ENCODE measurements at places on chromosomes 4 and X.

GRCh38 chrX:47623540-47624027 is 3.9 kb upstream of the SYN1 start:
- peak overlapping the region; percentile 61 for H3K27ac ChIP-seq
- H3K27me3 ChIP-seq: no peaks in the 10 kb centered on the region
- peak overlapping the region; percentile 44 for H3K4me3 ChIP-seq
- H3K4me1 ChIP-seq: peaks cover 13% of the 10 kb centered on the region
- DNase-seq: peak; percentile 64

DNA sequence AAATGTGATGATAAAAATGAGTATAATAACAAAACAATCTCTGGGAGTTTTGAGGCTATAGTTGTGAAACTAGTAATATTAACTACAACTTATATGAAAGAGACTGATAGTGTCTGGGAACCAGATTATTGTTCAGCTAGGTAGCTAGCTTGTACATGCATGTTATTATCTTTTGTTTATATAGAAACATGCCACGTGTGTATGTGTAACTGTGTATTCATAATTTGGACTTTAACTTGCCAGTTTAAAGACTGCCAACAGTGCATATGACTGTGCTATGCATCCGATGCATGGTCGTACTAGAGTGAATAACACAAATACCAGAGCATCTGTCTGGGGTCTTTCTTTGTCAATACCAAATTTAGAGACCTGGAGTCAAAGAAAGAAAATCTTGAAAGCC is 92.2 kb downstream of the ADGRL3 start:
- no peak overlapping the region for H3K4me3 ChIP-seq
- H3K27me3 ChIP-seq: no peaks in the 10 kb centered on the region
- no peak overlapping the region for H3K27ac ChIP-seq

DNA sequence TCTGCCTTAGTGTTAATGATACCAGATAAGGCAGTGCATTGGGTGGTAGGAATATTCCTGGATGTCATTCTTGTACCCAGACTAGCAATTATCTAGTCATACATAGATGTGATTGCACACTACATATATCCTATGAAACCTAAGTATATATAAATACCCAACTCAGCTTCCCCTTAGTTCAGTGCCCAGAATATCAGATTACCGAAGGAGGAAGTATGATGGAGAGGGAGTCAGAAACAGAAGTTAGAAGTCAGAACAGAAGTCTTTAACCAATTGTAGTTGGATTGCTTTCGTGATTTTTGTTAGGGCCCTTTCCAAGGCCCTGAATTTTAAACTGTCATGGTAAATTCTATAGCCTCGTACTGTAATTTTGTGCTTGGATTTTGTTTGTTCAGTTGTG is 42.9 kb downstream of the MOB1B start:
- no peaks in the 10 kb centered on the region for H3K27me3 ChIP-seq
- H3K27ac ChIP-seq: no peak overlapping the region
- no peak overlapping the region for H3K4me3 ChIP-seq
- no peak for DNase-seq

- no peak within 1 kb of the TSS for H3K27ac ChIP-seq
- H3K4me1 ChIP-seq: no peaks in the 10 kb centered on the region
- H3K36me3 ChIP-seq: no peaks in the 10 kb centered on the region
- H3K27me3 ChIP-seq: no peaks in the 10 kb centered on the region
- DNase-seq: no peak
These were observed at the start of gene MAGEA11 for GRCh38 chrX:149711545-149712236. Gene MAGEA11, plus strand, starts transcription at chrX:149712060. Its CDS starts 1,100 bp downstream, at chrX:149713160.

DNA sequence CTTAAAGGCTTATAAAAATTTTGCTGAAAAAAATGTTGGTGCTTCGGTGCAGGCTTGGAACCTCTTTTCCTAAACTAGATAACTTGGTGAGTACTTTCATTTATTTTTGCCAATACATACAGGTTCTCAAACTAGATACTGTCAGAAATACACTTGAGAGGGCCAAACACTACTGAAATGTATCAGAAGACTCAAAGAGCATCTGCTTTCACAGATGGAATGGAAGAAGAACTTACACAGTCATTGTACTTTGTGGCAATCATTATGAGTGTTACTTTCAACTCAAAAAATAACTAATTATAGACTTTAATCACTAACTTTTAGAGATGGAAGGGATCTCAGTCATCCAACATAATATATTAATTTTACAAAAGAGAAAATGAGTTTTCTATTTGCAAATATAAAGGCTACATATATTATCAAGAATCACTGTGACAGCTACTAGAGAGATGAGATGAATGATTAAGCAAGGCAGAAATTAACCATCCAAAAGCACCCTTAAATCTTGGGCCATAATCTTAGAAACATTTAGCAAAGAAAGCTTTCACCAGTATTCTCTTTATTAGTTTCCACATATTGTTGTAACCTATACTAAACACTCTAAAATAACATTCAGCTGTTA is 1.0 kb downstream of the ENAM start:
- no peak overlapping the region for H3K4me3 ChIP-seq
- H3K27me3 ChIP-seq: no peaks in the 10 kb centered on the region
- H3K36me3 ChIP-seq: no peaks in the 10 kb centered on the region
- H3K4me1 ChIP-seq: no peaks in the 10 kb centered on the region

DNA sequence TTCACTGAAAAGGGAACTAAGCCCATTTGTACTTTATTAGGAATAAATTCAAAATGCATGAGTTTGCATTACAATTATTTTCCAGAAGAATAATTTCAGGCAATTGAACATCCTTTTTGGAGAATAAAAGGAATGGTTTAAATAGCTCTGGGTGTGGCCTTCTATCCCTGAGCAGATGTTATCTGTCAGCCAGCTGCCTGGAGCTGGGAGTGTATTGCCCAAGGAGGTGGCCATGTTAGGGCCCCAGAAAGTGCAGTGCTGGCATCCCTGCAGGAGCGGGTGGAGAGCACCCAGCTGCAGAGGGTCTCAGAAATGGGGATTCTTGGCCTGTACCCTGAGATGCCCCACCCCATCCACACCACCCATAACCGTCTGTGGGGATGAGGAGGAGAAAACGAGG is 21.6 kb upstream of the VEGFD start:
- H3K4me3 ChIP-seq: no peak overlapping the region
- no peak for DNase-seq
- no peaks in the 10 kb centered on the region for H3K36me3 ChIP-seq
- H3K4me1 ChIP-seq: no peaks in the 10 kb centered on the region
- no peak overlapping the region for H3K27ac ChIP-seq

DNA sequence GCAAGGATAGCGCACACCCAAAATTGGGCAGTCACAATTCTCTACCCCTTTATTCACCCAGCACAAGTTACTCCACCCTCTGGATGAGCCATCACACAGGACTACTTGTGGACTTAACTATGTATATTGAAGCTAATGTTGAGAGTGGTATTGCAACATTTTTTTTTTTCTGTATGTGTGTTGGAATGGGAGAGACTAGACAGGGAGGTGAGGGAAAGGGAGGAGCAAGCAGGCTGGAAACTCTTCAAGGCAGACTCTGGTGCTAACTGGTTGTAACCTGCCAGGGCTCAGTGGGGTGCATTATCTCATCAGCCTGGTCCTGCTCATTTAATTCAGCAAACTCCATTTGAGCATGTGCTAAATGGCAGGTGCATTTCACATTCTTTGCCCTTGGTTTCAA is 18.4 kb upstream of the CWH43 start:
- H3K36me3 ChIP-seq: no peaks in the 10 kb centered on the region
- H3K27me3 ChIP-seq: no peaks in the 10 kb centered on the region
- H3K4me1 ChIP-seq: no peaks in the 10 kb centered on the region
- H3K4me3 ChIP-seq: no peak overlapping the region
- DNase-seq: peak; percentile 6
- no peak overlapping the region for H3K27ac ChIP-seq

- no peaks in the 10 kb centered on the region for H3K27me3 ChIP-seq
- H3K36me3 ChIP-seq: no peaks in the 10 kb centered on the region
- no peak overlapping the region for H3K4me3 ChIP-seq
- no peaks in the 10 kb centered on the region for H3K4me1 ChIP-seq
- H3K27ac ChIP-seq: no peak overlapping the region
These were observed 6.4 kb upstream of the SMIM9 start for GRCh38 chrX:154840856-154841255.

DNA sequence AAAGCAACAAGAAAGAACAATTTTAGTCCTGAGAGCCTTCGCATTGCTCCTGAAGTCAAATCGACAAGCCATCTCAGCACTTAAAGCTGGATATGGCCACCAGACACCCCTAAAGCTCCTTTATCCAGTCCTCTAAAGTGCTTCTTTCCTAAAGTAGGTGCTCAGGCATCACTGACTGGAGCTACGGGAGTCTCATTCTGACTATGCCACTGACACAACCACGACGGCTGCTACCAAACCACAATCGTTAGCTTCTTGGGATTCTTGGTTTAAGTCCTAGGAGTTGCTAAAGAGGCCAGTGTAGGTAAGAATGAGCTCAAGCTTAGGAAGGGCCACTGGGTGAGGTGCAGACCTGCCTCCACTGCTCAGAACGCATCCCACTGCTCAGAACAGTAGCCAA is 1.0 kb downstream of the SLC10A6 start:
- no peaks in the 10 kb centered on the region for H3K27me3 ChIP-seq
- no peak overlapping the region for H3K4me3 ChIP-seq
- no peak overlapping the region for H3K27ac ChIP-seq
- DNase-seq: no peak

DNA sequence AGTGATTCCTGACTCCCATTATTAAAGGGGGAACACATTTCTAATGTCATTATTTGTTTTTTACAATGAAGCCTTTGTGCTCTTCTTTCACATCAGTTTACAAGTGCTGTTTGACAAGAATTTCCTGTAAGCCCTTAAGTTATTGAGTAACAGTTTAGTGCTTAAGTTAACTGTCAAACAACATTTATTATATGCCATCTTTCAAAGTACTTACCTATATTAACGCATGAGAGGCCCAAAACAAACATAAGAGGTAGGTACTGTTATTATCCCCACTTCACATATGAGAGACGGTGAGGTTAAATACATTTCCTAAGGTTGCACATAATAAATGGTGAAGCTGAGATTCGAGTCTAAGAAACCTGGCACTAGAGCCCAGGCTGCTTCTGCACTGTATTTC is 56.0 kb upstream of the MAGED1 start:
- no peak overlapping the region for H3K4me3 ChIP-seq
- H3K27me3 ChIP-seq: no peaks in the 10 kb centered on the region
- no peak overlapping the region for H3K27ac ChIP-seq
- H3K36me3 ChIP-seq: no peaks in the 10 kb centered on the region
- no peak for DNase-seq

DNA sequence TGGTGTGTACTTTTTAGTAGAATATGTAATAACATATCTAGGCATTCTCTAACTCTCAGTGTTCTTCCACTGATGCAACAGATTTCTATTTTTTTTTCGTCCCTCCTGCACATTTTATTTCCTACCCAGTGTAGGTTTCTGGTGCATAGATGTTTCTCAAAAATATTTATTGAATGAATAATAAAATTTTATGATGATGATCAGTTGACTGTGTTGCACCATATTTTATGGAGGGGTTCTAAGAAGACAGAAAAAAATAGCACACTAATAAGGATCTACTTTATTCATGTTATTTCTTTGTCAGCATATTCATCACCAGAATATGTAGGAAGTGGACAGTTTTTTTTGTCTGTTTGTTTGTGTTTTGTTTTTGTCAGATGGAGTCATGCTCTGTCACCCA is 2529.3 kb downstream of the ARAP2 start:
- no peaks in the 10 kb centered on the region for H3K27me3 ChIP-seq
- H3K4me1 ChIP-seq: no peaks in the 10 kb centered on the region
- H3K4me3 ChIP-seq: no peak overlapping the region
- no peaks in the 10 kb centered on the region for H3K36me3 ChIP-seq
- DNase-seq: no peak

GRCh38 chr4:166274136-166274761 is 401.2 kb downstream of the TLL1 start:
- no peak overlapping the region for H3K4me3 ChIP-seq
- no peak for DNase-seq
- no peaks in the 10 kb centered on the region for H3K27me3 ChIP-seq
- no peak overlapping the region for H3K27ac ChIP-seq
- H3K4me1 ChIP-seq: no peaks in the 10 kb centered on the region

DNA sequence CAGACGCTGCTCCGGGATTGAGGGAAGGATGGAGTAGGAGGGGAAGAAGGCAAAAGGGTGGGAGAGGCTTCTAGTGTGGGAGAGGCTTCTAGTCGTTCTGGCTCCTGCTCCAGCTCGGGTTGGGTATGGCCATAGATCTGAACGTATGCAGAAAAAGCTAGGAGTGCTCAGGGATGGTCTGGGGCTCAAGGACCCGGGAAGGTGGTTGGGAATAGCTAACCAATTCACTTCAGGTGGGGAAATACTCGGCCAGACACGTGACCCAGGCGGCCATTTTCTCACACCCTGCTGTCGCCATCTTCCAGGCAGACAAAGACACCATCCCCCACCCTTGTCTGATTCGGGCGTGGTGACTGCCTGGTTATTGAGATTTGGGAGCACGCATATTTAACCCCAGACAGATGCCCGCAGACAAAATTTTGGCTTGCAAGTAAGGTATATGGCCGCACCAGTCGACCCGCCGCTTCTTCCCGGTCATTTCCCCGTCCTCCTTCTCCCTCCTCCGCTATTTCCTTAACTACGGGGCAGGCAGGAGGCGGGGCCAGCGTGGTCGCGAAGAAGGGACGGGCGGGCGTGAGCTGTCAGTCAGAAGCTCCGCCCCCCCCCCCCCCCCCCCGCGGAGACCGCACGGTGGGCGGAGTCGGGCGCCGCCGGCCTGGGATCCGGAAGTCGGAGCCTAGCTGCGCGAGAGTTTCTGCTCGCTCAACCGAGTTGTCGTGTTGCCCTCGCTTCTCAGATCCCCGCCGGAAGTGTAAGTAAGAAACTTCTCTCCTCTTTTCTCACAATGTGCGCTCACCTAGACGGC is at the start of gene GNL3L:
Gene GNL3L, plus strand, starts transcription at position 668 of the 805 bp plus-strand sequence. CDS start 2,348 bp downstream, outside the sequence.
- H3K27me3 ChIP-seq: no peaks in the 10 kb centered on the region
- H3K4me1 ChIP-seq: no peaks in the 10 kb centered on the region
- no peaks in the 10 kb centered on the region for H3K36me3 ChIP-seq
- H3K27ac ChIP-seq: peak within 1 kb of the TSS; percentile 86
- H3K4me3 ChIP-seq: peak within 1 kb of the TSS; percentile 67

- H3K27me3 ChIP-seq: no peaks in the 10 kb centered on the region
- no peak for DNase-seq
- no peak overlapping the region for H3K4me3 ChIP-seq
- peak overlapping the region; percentile 83 for H3K27ac ChIP-seq
These were observed 93.3 kb downstream of the ANXA3 start for GRCh38 chr4:78644744-78645330.

DNA sequence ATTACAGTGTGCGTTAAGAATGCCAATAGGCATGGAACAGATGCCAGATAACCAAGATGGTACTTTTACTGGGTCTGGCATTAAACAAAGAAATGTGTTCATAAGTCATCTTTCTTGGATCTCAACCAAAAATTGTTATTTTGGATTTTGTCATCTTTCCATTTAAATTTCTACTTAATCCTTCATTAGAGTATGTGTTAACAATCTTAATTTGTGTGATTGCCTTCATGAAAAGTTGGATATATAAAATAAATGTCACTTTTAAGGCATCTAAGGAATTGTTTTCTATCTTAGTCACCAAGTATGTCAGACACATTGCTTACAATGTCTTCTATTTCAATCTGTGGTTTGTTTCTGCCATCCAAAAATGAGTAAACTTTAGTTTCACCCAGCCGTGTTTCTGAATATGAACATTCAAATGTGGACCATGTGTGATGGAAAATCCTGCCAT is 87.5 kb downstream of the PALLD start:
- H3K36me3 ChIP-seq: no peaks in the 10 kb centered on the region
- peaks cover 4% of the 10 kb centered on the region for H3K4me1 ChIP-seq
- no peaks in the 10 kb centered on the region for H3K27me3 ChIP-seq
